ENCODE measurements at places on chromosomes 6 and 20.

DNA sequence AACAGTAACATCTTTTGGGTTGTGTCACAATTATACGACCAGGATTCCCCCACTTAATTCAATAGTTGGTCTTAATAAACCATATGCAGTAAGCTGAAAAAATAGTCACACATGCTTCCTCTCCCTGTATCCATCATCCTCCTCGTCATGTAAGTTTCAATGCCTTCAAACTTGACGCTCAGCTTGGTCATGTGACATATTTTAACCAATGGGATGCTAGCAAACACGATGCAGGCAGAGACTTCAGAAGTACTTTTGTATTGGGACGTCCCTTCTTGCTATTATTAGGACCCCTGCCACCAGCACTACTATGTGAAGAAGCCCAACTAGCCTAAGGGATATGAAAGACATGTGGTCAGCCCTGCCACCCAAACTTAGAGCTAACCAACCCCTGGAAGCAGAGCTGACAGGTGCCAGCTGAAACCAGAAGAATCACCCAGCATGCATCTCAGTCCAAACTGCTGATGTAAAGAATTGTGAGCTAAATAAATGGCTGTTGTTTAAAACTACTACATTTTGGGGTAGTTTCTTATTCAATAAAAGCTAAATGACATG is 49.3 kb downstream of the CGA start:
- no peak for DNase-seq

GRCh38 chr6:42526616-42527015 is 37.2 kb upstream of the UBR2 start:
- no peak for DNase-seq

- peak; percentile 44 for DNase-seq
These were observed 27.8 kb downstream of the ASIP start for GRCh38 chr20:34268851-34269636.

DNA sequence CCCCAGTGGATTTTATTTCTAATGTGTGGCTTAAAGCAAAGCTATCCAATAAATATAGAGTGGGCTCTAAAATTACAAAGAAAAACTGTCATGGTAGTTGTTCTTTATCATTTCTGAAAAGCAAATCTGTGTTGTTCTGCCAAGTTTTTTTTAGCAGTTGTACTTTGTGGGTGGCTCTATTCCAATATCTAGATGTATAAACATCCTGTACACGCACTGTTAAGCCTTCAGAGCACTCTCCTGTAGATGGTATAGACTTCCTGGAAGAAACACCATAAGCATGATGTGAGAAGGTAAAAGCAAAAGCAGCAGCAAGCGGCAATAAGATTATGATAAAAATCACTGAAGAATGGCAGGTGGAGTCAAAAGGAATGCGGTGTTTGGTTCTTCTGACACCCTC is 21.5 kb upstream of the TMEM30A start:
- no peak for DNase-seq

GRCh38 chr6:1079525-1079924 is 232.4 kb upstream of the FOXQ1 start:
- DNase-seq, result no peak

DNA sequence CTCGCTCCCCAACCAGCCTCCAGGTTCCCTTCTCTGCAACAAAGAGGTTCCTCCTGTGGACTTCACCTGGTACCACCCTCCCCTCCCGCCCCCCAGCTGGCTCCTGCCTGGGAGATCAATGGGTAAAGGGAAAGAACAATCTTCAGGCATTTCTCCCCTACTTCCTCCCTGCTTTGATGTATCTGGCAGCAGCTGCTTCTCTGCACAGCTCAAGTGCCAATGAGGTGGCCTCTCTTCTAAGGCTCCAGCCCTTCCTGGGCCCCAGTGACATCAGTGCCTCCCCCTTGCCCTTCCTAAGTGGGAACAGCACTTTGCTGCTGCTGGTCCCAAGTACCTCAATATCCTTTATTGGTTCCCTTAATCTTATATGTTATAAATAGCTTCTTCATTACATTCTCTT is 23.5 kb downstream of the MOCS1 start:
- DNase-seq, result peak; percentile 5

All from femur (tissue), 1 donor.